ENCODE measurements at places on chromosomes 16 and 17. TPM values are rescaled to one million over a fixed set of nuclear protein-coding genes. Genes with fewer than 3 reads are reported as not detected.

DNA sequence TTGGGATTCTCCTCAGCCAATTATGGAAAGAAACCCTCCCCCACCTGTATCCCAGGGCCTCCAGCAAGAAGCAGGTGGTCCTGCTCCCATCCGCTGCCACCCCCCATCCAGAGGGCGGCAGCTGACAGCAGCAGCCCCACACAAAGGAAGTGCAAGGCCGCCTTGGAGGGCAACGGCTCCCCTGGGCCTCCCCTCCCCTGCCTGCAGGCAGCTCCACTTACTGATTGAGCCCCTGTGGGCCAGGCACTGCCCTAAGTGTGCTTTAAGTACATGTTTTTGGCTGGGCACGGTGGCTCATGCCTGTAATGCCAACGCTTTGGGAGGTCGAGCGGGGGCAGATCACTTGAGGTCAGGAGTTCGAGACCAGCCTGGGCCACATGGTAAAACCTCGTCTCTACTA lies 257.6 kb downstream of the PARN start:
- DNase-seq, result no peak

- no peak for DNase-seq
Measured at GRCh38 chr16:11737713-11738112, 4.9 kb downstream of the TXNDC11 start.

GRCh38 chr16:25628766-25629165 lies 63.0 kb upstream of the HS3ST4 start:
- DNase-seq, result no peak

DNA sequence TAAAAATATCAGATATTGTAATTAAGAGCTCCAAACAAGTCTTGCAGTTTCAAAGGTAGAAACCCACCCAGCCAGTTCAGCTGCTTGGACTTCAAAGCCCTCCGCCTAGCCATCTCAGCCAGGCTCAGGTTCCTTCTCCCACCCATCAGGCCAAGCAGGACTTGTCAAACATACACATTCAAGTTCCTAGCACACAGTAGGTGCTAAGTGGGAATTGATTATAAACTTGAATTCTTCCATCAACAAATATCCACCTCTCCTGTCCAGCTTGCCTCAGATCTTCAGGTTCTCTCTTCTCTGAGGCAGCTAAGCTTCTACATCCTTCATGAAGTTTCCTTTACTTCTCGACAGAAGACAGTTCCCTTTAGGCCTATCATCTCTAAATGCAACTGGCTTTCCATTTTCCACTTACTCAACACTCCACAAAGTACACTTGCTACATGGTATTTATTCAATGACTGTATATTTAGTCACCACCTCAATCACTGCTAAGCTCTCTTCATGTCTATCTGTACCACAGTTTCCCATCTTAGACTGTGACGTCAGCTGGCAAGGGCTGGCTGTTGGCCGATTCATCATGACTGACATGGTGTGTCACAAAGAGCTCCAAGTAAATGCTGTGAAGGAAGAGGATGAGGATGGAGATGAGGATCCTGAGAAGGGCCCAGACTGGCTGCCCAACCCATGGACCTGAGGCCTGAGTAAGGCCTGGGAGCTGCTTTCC lies 13.3 kb upstream of the COG7 start:
- DNase-seq, result peak; percentile 62

- DNase-seq, result no peak
Measured at GRCh38 chr16:19549673-19550072, 5.8 kb upstream of the VPS35L start.

GRCh38 chr16:84593825-84594724 lies 23.8 kb downstream of the COTL1 start:
- no peak for DNase-seq

DNA sequence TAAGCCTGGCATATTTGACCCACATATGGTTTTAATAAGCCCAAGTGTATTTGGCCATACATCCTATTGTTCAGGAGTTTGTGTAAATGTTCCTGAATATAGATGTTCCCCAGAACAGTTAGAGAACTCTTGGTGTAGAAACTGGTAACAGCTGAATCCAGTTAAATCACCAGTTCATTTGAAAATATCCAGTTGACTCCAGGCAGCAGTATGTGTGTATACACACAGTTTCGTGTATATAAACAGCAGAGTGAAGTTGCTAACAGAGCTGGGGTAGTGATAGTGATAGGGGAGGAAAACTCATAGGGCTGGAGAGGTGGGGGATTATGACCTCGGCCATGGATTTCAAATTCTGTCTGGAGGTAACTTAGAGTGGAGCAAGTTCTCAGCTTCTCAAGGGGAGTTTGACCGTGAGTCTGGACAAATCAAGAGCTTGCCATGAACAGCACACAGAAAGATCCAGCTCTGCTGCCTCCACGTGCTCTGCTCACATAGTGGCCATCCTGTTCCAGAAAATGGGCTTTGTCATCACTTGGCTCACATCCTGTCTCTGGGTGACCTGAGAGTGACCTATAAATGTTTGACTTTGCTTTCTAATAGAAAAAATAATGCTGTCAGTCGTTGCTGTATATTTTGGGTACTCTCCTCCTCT lies 30.6 kb upstream of the MMD start:
- peak; percentile 84 for DNase-seq

- DNase-seq, result no peak
Measured at GRCh38 chr17:52027620-52028295, 130.8 kb downstream of the CA10 start.

DNA sequence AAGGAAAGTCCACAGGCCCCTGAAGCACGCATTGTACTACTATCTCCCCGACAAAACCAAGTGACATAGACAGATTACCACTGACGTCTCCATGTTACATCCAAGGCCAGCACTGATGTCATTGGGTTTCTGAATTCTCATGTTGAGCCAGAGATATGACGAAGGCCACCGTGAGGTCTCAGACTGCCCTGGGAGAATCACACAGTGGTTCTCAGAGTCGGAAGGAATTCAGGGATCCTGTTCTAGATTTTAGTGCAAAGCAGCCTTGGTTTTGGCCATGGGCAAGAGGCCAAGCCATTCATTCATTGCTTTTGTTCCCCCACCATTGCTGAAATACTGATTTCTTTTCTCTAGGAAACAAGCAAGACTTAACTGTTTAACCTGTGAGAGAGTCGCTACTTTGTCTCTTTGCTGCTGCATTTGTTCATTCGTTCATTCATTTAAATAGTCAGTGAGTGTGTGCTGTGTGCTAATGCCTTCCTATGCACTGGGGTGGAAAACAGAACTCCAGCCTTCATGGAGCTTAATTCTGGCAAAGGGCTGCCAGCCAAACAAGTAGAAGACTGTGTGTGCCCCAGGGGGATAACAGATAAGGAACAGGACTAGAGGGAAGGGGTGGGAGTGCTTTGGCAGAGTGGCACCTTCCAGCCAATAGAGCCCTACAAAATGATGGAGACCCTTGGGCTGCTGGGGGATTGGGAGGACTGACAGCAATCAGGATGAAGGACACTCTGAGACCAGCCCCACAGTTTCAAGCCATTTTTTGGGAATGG lies 222.3 kb downstream of the MSI2 start:
- peak; percentile 92 for DNase-seq

DNA sequence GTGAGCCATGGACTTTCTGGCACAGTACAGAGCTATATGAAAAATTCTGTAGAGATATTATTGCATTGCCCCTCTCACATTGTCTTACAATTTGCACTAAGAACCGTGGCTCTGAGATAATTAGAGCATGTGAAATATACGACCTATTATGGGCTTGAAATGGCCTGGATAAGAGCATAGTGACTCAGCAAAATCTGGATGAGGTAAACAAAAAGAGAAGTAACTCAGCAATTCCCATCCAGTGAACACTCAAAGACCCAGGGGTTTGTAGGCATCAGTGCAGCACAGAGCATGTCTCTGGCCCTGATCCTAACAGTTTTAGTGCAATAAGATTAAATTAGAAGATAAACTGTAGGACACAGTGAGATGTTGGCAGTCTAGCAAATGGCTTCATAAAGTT lies 317.2 kb upstream of the MYOCD start:
- no peak for DNase-seq

- DNase-seq, result no peak
Measured at GRCh38 chr17:79813297-79814126, 16.6 kb upstream of the CBX8 start.

Gene KRT40
- total RNA-seq, result not detected

Gene MYADML2
- total RNA-seq, result not detected

Gene RPS15A
- total RNA-seq, result 187 TPM

Gene ZC3H18
- 13.3 TPM for total RNA-seq

Gene ZNF213
- 6.9 TPM for total RNA-seq

Gene PGP
- total RNA-seq, result 7.6 TPM

Gene CA7
- not detected for total RNA-seq

Data from fibroblast of the aortic adventitia (primary cell).